Right ventricle myocardium inferior (tissue), 1 donor: ENCODE measurements at places on chromosomes 7 and 10.

- DNase-seq, result no peak
Observed at GRCh38 chr7:74482629-74483401, 29.1 kb downstream of the GTF2IRD1 start.

DNA sequence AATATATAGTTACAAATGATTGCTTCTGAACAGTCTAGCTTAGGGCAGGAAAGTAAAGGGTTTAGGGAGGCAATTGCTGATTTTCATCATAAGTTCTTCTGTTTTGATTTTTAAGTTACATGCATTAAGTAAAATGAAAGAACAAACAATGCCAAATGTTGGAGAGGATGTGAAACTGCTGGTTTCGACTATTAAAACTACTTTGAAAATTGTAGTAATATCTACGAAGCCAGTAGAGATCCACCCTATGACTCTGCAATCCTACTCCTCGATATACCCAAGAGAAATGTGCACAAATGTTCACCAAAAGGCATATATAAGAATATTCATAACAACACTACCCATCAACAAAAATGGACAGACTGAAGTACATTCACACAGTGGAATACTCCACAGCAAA is 24.3 kb downstream of the PDZD8 start:
- DNase-seq, result no peak

GRCh38 chr10:97089209-97089870 is 96.4 kb downstream of the SLIT1 start:
- DNase-seq, result no peak

- no peak for DNase-seq
Observed at GRCh38 chr10:29030900-29031299, 258.0 kb upstream of the LYZL1 start.

DNA sequence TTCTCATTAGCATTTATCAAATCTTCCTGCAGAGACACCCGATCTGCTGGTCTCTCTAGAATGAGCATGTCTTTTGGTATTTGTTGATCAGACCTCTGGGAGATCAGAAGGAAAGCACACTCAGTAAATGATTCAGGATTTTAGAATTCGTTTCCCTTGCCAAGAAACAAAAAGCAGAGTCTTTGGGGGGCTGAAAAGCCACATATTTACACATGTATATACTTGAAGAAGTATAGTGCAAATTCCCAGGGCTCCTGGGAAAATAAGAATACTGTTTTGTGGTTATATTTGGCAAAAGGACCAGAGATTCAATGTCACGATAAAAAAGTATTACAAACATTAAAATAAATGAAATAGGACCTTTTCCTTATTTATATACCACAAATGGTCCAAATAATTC is 100.2 kb downstream of the AGMO start:
- DNase-seq, result no peak

DNA sequence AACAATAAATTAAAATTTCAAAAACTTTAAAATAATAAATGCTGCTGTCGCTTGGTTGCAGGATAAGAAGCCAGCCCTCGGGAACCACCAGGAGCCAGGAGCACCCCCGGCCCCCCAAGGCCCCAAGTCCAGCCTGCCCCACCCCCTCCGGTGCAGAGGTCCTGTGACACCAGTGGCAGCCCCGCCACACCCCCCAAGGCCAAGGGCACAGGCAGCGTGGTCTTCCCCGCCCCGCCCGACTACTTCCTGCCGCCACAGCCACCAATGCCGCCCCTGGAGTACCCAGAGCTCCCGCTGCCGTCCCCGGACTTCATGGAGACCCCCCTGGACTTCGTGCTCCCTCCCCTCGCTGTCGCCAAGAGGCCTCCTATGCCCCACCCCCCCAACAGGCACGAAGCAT is 44.5 kb upstream of the PDSS1 start:
- no peak for DNase-seq

GRCh38 chr7:139908792-139909191 is 79.7 kb downstream of the TBXAS1 start:
- no peak for DNase-seq

GRCh38 chr7:85602196-85602595 is 415.3 kb upstream of the SEMA3D start:
- DNase-seq, result no peak

DNA sequence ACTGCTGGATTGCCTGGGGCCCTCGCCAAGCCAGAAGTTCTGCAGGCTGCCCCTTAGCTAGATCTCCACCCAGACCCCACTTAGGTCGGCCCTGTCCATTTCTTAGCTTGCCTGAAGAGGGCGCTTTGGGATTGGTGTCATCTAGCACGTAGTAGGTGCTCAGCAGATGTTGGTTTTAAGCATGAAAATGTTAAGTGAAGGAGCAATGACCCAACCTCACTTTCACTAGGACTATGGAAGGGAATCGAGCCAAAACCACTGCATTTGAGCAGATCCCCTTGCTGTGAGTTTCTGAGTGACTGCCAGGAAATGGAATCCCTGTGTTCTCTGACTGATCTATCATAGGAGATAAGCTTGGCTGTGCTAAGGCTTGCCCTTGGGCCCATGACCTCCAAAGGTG is 131.7 kb upstream of the EEPD1 start:
- DNase-seq, result no peak

DNA sequence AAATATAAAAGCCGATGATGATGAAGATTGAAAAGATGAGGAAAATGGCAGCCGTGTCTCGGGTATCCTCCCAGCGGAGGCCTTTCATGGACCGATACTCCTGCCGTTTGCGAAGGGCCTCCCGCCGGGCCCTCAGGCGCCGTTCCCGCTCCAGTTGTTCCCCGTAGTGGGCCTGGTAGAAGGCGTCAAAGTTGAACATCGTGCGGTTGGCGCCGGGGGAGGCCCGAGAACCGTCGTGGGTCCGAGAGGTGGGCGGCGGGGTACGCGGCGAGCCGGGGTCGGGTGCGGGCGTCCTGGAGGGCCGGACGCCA is 553 bp downstream of the DNAJC30 start:
- no peak for DNase-seq

- no peak for DNase-seq
Observed at GRCh38 chr10:33325929-33326328, 8.5 kb downstream of the NRP1 start.

DNA sequence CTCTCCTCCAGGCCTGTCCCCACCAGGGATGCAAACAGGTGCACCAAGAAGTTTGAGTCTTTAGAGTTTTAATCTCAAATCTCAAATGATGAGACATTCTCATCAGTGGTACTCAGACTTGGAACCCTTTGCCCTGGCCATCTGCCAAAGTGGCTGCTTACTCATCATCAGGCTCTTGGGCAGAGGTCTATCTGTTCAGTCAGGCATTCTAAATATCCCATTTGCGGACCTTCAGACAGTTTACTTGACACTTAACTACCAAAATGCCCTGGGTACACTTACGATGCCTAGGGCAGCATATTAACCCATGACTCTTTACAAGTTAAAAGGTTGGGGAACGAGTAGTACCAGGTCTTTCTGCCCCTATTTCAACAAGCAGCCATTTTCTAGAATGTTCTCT is 61.2 kb upstream of the YAE1 start:
- no peak for DNase-seq

DNA sequence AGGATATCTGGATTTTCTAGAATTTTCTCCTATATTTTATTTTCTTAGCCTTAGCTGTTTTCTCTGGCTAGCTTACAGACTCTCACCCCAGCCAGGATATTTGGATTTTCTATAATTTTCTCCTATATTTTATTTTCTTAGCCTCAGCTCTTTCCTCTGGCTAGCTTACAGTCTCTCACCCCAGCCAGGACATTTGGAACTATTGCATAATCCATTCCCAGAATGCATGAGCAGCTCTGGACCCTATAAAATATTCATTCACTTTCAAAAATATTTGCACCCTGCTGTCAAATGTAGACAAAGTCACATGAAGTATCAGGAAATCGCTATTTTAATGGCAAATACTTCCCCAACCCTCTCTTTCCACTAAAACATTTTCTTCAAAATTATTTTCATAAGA is 298.9 kb downstream of the DNAJB6 start:
- no peak for DNase-seq

- no peak for DNase-seq
Observed at GRCh38 chr7:126700807-126701604, 551.7 kb downstream of the GRM8 start.

DNA sequence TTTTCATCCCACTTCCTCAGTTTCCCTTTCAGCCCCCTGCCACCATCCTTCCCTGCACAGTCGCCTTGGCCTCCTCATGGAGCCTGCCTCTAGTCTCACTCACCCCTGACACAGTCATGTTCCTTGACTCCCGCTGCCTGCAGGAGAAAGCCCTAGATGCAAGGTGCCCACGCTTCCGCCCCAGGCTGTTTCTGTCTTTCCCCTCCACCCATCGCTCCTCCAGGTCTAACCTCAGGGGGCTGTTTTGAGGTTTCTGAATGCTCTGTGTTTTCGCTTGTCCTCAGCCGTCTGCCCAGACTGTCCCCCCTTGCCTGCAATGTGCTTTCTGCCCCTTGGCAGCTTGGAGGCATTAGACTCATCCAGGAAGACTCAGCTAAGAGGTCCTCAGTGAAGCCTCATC is 89.9 kb downstream of the EMX2 start:
- DNase-seq, result no peak

- peak; percentile 62 for DNase-seq
Observed at GRCh38 chr7:37193087-37193774, 255.4 kb downstream of the ELMO1 start.

GRCh38 chr7:23017309-23017708 is 3.4 kb upstream of the HYCC1 start:
- no peak for DNase-seq

GRCh38 chr7:50221028-50221427 is 83.5 kb upstream of the IKZF1 start:
- no peak for DNase-seq

DNA sequence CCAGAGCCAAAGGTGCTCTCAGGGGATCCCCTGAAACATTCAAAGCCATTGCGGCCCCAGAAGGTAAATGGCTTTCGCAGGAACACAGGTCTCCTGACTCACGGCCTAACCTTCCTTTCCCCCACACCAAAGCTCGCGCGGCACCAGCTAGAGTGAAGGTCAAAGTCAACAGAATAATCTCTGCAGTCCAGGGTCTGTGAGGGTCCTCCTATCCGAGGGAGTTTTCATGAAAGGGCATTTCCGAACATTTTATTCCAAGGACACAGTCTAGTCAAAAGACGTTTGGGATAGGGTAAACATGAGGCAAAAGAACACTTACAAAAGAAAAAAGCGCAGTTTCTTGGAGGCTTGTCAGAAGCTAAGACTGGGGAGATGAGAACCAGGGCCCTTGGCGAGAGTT is 559 bp upstream of the STEAP2 start:
- DNase-seq, result no peak

- DNase-seq, result no peak
Observed at GRCh38 chr7:154308928-154309327, 256.7 kb downstream of the DPP6 start.

DNA sequence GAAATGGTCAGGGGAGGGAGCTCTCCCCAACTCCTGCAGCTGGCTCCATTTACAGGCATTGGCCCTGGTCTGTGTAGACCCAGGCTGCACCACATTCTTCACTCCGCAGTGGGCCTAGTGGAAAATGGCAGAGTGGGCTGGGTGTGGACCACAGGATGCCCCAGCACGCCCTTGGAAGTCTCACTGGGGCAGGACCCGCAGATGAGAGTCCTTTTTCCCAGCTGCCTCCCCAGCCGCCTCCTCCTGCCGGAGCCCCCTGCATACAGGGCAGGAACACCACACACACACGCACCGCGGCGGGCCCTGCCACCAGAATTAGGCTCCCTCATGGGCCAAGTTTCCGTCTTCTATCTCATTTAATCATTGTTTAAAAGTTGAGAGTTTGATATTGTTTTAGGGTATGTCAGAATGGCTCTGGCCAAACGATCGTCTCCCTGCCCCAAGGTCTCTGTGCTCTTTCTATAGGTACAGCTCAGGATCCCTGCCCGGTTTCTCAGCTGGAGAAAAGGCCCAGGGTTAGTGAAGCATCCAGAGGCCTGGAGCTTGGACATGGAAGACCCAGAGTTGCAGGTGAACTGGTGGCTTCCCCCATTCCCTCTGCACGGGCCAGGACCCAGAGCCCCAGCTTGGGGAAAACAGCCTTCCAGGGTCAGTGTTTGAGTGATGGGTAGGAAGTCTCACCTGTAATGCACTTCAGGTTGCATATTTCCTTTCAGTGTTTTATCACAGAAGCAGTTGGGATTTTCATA is 42.0 kb downstream of the ZNF467 start:
- no peak for DNase-seq

DNA sequence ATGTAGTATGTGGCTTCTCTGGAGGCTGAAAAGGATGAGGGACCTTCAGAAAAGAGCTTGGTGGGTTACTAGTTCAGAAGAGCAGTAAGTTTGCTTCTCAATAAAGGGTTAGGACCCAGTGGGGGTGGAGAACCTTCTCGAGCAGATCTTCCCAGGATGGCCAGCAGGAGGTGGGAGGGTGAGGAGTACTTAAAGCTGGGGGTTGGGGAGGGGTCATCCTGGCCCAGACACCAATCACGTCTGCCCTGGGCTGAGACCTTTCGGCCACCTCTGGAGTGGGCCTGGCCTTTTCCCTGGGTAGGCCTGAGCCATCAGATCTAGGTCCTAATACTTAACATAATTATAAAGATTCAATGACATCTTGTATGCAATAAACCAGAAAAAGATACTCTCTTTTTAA is 149.0 kb upstream of the TCF7L2 start:
- DNase-seq, result no peak

DNA sequence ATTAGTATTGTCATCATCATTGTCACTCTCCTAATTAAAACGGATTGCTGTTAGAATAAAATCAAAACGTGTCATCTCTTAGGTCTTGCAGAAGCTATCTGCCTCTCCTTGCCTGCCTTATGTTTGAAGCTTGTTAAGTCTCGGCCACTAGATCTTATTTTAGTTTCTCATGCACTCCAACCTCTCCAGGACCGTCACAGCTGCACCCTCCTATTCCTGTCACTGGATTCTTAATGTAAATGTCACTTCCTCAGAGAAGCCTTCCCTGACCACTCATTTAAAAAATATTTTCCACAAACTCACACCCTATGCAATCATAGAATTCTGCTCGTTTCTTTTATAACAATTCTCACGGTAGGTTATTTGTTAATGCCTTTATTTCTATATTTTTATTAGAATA is 103.9 kb upstream of the DKK1 start:
- DNase-seq, result no peak

DNA sequence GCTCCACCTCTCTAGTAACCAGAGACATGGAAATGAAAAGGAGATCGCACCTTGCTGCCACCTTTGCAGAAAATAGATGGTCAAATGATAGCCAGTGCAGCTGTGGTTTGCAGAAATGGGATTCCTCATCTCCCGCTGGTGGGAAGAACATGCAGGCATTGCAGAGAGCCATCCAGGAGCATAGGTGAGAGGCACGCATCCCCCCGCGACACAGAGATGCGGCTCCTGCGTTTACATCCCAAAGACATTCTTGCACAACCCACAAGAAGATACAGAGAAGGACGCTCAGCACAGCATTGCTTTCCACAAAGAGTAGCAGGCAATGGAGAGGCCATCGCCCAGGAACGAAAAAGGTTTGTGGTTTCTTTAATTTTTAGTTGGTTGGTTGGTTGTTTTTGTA is 56.2 kb downstream of the OAT start:
- DNase-seq, result no peak

DNA sequence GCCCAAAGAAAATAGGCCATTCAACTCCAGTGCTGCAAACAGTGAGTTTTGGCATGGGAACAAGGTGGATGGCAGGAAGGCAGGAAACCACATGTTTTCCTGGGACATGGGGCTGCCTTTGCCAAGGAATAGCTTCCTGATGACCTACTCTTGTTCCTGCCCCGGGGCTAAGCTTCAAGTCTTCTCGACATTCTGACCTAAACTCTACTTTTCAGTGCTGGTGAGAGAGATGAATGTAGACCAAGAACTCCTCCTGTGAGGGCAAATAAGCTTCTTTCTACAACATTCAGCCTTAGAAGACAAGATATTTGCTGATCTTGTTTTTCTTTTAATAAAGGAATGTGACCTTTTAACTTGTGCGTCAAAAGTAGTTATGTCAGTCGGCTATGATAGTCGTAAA is 199.0 kb downstream of the GPR37 start:
- no peak for DNase-seq
